Activated CD4-positive, alpha-beta T cell treated with anti-CD3 and anti-CD28 coated beads for 36 hours (primary cell): ENCODE measurements at places on chromosomes 1 and 21.

DNA sequence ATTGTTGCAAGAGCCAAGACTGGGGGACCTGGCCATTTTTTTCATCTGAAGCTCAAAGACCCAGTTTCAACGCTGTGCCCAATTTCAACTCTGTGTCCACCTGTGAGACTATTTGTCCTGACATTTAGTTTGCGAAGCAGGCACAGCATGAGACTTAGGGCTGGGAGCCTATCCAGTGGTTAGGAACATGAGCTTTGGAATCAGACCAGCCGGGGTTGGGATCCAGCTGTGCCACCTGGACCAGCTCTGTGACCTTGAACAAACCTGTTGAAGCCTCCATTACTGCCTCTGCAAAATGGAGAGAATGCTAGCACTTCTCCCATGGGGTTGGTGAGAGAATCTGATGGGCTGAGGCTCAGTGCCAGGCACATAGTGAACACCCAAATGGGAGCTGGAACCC lies 206.1 kb upstream of the TMEM51 start:
- DNase-seq = no peak

GRCh38 chr1:44261962-44262361 lies 48.7 kb downstream of the DMAP1 start:
- DNase-seq = no peak

- DNase-seq = no peak
Observed at GRCh38 chr1:60290393-60290792, 216.8 kb upstream of the C1orf87 start.

DNA sequence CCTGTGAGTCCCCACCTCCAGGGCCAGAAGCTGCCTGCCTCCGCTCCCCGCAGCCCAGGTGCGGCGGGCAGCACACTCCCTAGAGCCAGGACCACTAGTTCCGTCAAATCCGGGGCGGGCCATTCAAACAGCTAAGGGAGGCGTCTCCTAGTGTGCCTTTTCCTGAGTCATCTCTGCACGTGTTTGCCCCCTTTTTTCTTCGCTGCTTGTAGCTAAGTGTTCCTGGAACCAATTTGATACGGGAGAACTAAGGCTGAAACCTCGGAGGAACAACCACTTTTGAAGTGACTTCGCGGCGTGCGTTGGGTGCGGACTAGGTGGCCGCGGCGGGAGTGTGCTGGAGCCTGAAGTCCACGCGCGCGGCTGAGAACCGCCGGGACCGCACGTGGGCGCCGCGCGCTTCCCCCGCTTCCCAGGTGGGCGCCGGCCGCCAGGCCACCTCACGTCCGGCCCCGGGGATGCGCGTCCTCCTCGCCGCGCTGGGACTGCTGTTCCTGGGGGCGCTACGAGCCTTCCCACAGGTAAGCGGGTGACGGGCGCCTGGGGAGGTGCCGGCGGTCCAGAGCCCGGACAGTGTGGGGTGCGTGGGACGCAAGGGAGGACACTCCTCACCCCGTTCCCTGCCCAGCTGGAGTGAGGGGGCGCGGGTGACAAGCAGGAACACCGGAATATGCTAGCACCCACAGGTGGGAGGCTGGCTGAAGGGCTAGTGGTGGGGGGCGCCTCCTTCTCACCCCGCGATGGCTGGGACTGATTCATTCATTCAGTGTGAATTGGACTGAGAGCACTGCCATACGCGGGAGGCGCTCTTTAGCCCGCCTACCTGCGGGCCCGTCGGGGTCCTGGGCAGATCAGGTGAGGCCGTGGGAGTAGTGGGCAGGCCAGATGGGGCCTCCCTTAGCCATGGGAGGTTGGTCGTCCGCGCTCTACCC lies at the start of gene TNFRSF8:
Gene TNFRSF8 (plus strand): TSS at position 163 of the 932 bp plus-strand sequence. CDS start 296 bp downstream, at position 459.
- peak; percentile 77 for DNase-seq

DNA sequence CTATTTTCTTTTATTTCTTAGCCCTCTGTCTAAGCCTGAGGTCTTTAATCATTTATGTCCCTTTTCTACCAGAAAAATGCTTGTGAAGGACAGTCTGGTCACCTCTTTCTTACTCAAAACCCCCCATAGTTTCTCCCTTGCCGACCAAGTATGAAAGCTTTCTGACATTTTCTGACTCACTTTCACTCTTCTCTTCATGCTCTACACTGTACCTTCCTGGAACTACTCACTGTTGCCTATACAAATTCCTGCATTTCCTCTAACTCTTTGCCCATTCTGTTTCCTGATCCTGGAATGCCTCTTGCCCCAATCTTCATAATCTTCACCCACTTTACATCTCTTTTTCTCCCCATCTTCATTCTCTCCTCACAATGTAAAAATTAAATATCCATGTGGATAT lies 380.0 kb downstream of the HHIPL2 start:
- no peak for DNase-seq

GRCh38 chr1:26410706-26411623 lies at the start of gene LIN28A:
Gene LIN28A, plus strand, starts transcription at chr1:26410817. Its CDS starts 75 bp downstream, at chr1:26410892.
- DNase-seq = no peak
